Activated CD4-positive, alpha-beta T cell treated with anti-CD3 and anti-CD28 coated beads for 36 hours (primary cell): ENCODE measurements at places on chromosomes 13 and 19.

GRCh38 chr13:64453831-64454230, 2776.3 kb downstream of the PCDH9 start:
- no peak for DNase-seq

- no peak for DNase-seq
Measured at GRCh38 chr13:45811891-45812694, 39.5 kb downstream of the SIAH3 start.

DNA sequence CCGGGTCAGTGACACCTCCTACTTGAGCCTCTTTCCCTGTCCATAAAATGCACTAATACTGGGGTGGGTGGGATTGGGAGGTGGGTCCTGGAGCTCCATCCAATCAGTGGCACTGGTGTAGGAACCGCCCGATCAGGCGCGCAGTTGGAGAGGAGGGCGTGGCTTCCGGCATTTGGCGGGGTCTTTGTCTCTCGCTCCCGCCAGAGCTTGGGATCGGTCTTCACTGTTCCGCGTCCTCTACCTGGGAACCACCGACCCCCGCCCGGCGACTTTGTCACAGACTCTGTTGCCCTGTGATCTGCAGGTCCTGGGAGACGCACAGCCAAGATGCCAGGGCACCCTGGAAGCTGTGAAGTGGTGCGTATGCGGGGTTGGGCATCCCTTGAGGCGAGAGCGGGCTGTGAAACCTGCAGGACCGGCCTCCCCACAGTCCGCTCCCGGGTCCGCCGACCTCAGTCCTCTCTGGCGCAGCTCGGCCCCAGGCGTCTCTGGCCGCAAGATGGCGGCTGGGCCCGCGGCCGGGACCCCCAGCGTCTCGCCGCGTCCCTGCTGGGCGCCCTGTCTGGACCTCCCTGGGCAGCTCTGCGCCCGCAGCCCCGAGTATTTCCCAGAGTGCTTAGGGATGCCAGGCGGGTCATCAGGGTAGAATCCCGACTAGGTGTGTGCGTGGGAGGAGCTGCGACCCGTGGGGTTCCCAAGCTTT, 41.6 kb upstream of the ZNF730 start:
- DNase-seq: peak; percentile 41

GRCh38 chr19:47891923-47892666, 6.0 kb upstream of the SULT2A1 start:
- DNase-seq: no peak

DNA sequence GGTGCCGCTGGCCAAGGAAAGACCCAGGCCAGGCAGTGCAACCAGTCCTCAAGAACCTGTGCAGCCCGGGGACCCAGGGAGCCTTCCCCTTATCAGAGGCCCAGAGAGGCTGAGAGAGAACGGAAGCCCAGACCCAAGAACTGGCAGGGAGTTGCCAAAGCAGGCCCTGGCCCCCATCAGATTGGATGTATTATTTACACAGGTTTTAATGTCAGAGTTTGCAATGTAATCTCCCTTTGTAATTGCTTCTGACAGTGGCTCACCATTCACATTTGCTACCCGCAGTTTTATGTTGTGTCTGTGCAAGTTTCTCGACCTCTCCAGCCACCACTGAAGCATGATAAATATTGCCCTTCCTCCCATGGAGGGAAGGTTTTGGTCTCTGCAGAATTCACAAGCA, 660.9 kb downstream of the LIG4 start:
- DNase-seq: no peak

- DNase-seq: no peak
Measured at GRCh38 chr13:26942184-26942583, 181.6 kb upstream of the GPR12 start.

GRCh38 chr19:49497047-49497788, 984 bp downstream of the RPS11 start:
- DNase-seq: peak; percentile 86

DNA sequence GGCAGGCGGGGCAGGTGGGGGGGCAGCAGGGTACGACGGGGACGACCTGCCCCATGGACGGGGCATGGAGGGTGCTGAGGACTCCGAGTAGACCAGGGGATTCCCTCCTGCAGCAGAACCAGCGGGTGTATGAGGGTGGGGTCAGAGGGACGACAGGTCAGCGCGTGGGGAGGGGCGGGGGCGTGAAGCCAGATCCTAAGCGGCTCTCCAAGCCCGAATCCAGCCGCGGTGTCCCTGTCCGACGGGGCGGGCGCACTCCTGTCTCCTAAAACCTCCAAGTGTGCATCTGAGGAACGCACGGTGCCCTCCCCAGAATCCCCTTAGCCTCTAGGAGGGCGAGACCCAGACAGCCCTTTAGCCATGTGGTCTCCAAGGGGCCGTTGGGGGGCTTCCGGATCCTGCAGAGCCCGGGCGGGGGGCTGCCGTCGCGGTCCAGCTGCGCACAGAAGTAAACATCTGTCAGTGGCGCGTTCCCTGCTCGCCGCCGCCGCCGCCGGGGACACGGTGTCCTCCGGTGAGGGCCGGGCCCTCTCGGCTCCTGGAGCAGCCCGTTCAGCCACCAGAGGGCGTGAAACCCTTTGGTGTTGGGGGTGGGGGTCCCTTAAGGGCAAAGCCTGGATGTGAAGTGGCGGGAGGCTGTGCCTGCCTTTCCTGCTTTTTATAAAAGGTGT, 730 bp downstream of the NRTN start:
- peak; percentile 82 for DNase-seq

DNA sequence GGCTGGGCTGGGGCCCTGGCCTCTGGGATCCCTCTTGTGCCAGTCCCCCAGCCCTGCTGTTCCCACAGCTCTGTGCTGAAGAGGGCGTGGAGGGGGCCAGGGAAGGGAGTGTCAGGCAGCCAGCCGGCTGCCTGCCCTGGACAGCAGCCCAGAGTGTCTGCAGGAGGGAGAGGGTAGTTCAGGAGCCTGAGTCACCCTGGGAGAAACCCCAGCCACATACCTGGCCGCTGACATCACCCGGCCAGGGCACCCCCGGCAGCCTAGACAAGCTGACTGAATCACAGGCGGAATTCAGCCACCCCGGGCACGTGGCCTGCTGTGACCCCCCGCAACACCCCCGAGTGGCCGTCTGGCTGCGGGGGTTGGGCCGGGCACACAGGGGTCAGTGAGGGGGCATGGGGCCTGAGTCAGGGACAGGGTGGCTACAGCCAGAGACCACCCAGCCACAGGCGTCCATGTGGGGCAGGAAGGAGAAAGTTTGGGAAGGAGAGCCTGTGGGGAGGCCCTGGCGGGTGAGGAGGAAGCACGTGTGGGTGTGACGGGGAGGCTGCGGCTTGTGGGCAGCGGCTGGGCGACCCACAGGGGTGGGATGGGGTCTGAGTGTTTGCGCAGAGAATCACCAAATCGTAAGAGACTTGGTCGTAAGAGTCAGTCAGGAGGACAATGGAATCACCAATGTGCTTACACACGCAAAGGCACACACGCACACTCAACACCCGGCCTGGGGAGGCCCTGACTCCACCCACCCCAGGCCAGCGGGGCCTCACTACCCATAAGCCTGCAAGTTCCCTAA, 11.9 kb upstream of the FOSB start:
- DNase-seq: peak; percentile 84

- DNase-seq: no peak
Measured at GRCh38 chr13:57253551-57253950, 86.6 kb downstream of the PRR20E start.
